ENCODE measurements at places on chromosomes 2 and 18.

GRCh38 chr2:237408335-237409000 lies 5.5 kb downstream of the COL6A3 start:
- H3K27me3 ChIP-seq = no peaks in the 10 kb centered on the region
- peaks cover 76% of the 10 kb centered on the region for H3K4me1 ChIP-seq
- H3K4me3 ChIP-seq = peak overlapping the region; percentile 28

DNA sequence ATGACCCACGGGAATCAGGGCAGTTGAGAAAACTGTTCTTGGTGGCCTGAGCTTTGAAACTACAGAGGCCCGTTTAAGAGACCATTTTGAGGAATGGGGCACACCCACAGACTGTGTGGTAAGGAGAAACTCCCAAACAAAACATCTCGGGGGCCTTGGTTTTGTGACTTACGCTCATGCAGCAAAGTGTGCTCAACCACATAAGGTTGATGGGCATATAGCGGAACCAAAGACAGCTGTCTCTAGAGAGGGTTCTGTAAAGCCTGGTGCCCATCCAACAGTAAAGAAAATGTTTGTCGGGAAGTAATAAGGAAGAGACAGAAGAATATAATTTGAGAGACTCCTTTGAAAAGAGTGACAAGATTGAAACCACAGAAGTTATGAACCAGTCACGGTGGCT lies 5.4 kb downstream of the MRO start:
- H3K4me1 ChIP-seq = peaks cover 16% of the 10 kb centered on the region
- H3K36me3 ChIP-seq = no peaks in the 10 kb centered on the region
- DNase-seq = no peak
- H3K27me3 ChIP-seq = no peaks in the 10 kb centered on the region

DNA sequence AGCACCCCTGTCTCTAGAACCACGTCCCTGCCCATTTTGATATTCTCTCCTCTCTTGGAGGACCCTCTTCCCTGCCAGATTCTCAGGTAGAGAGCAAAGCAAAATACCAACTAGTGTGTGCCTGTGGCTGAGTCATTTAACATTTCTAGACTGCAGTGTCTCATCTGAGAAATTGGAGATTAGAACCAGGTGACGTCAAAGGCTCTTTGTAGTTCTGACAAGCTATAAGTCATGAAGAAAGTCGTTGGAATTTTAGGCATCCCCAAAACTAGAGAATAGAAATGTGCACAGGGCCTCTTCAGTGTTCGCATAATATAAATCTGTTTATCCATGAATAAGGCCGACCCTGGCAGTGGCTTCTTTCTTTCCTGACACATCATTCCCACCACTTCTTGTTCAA lies 74.4 kb upstream of the TANC1 start:
- H3K27me3 ChIP-seq = no peaks in the 10 kb centered on the region
- DNase-seq = no peak
- H3K4me1 ChIP-seq = no peaks in the 10 kb centered on the region

DNA sequence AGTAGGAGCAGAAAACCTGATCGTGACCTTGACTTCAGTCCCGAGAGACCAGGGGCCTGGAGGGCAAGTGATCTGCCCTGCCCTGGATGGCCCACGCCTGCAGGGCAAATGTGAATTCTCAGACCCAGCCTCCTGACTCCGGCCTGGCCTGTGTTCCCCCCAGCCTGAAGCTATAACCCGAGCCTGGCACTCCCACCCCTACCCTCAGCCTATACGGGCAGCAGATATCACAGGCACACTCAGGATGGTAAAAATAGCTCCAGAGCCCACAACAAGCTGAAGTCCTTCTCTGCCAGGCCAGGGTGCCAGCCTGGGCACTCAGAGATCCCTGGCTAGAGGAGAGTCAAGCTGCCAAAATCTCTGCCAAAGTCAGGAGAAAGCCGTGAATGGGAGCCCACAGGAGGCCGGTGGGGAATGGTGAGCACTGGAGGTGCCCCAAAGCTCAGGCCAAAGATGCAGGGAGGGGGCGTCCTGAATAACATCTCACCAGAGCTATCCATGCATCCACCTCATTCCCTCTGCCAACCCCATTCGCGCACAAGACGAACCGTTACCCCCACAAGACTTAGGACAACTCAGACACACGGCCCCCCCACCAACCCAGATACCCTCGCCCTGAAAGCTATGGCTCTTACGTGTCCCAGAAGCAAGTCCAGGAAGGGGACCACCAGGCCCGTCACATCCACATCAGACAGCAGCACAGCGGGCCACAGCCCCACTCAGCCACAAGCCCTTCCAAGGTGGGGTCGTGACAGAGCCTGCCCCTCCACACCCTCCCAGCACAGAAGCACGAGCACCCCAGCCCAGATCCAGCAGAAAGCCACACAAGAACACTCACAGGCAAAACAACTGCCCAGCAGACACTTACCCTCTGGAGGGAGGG lies 144.9 kb downstream of the TNS1 start:
- DNase-seq = no peak
- no peaks in the 10 kb centered on the region for H3K27me3 ChIP-seq
- H3K4me1 ChIP-seq = peaks cover 100% of the 10 kb centered on the region
- H3K36me3 ChIP-seq = peaks cover 48% of the 10 kb centered on the region
- peak overlapping the region; percentile 43 for H3K4me3 ChIP-seq
- peak overlapping the region; percentile 83 for H3K27ac ChIP-seq

DNA sequence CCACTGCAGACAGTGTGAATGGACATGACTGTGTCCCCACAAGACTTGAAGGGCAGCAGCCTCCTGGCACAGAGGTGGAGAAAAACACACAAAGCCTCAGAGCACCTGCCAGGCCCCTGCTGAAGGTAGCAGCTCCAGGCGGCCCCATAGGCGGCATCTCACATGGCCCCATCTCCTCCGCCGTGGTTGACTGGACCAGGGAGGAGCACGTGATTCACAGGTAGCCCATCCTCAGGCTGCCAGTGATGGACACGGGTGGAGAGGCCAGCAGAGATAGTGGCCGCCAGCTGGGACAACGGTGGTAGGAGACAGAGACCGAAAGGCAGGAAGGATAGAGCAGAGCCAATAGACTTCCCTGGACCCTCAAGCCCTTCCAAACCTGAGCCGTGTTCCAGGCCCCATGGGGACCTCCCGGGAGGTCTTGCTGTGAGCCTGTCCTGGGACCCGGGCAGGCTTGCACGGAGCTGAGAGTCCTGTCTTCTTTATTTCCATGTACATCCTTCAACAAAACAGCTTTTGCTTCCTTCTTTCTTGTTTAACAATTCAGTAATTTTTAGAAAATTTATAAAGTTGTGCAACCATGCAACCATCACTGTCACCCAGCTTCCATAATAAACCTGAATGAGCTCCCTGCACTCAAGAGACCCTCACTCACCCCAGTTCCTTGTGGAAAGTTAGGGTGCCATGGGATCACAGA lies 26.9 kb downstream of the GPR55 start:
- no peak overlapping the region for H3K4me3 ChIP-seq
- DNase-seq = no peak
- no peaks in the 10 kb centered on the region for H3K36me3 ChIP-seq
- H3K27me3 ChIP-seq = no peaks in the 10 kb centered on the region
- H3K4me1 ChIP-seq = no peaks in the 10 kb centered on the region
- no peak overlapping the region for H3K27ac ChIP-seq

GRCh38 chr2:47043142-47043890 lies 111.8 kb downstream of the STPG4 start:
- H3K27me3 ChIP-seq = no peaks in the 10 kb centered on the region
- H3K36me3 ChIP-seq = peaks cover 38% of the 10 kb centered on the region
- H3K4me3 ChIP-seq = no peak overlapping the region
- DNase-seq = no peak
- peaks cover 55% of the 10 kb centered on the region for H3K4me1 ChIP-seq

- H3K4me1 ChIP-seq = peaks cover 9% of the 10 kb centered on the region
- H3K27me3 ChIP-seq = no peaks in the 10 kb centered on the region
- no peak overlapping the region for H3K4me3 ChIP-seq
- no peaks in the 10 kb centered on the region for H3K36me3 ChIP-seq
Measured at GRCh38 chr2:119436993-119437772, 5.5 kb downstream of the TMEM37 start.

- H3K4me1 ChIP-seq = no peaks in the 10 kb centered on the region
- no peaks in the 10 kb centered on the region for H3K27me3 ChIP-seq
Measured at GRCh38 chr18:27772081-27772480, 404.8 kb downstream of the CDH2 start.

DNA sequence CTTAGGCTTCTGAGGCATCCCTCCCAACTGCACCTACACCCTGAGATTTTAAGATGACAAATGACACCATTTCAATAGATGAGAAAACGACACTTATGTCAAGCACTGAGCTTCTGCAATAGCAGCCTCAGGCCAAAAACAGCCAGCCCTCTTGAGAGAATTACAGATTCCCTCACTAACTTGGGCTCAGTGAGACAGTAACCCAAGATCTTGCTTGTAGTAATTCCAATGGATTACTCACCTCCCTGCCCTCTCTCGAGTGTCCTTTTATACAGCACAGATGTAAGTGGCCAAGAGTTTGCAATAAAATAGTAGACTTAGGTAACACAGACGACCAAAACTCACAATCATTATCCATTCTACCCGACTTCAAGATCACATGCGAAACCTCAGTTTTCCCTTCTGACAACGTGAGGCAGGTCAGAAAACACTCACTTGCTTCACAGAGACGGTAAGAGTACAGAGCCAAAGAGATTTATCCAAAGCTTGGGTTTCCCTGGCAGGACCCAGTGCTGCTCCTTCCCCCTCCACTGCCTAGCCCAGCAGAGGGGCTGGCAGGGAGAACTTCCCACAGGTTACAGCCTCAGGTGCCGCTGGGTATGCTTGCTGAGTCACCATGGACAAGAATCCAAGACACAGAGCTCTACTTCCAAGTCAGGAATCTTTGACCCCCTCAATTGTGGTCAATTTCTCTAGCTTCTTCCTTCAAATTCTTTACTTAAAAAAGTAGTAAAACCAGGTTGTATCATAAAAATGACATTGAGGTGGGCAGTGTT lies 181.4 kb downstream of the MYO5B start:
- no peaks in the 10 kb centered on the region for H3K36me3 ChIP-seq
- no peaks in the 10 kb centered on the region for H3K27me3 ChIP-seq
- peaks cover 44% of the 10 kb centered on the region for H3K4me1 ChIP-seq

- H3K4me1 ChIP-seq = no peaks in the 10 kb centered on the region
- H3K27me3 ChIP-seq = no peaks in the 10 kb centered on the region
- no peak overlapping the region for H3K4me3 ChIP-seq
- DNase-seq = no peak
- no peak overlapping the region for H3K27ac ChIP-seq
- H3K36me3 ChIP-seq = no peaks in the 10 kb centered on the region
Measured at GRCh38 chr2:138060301-138060635, 96.0 kb downstream of the HNMT start.

DNA sequence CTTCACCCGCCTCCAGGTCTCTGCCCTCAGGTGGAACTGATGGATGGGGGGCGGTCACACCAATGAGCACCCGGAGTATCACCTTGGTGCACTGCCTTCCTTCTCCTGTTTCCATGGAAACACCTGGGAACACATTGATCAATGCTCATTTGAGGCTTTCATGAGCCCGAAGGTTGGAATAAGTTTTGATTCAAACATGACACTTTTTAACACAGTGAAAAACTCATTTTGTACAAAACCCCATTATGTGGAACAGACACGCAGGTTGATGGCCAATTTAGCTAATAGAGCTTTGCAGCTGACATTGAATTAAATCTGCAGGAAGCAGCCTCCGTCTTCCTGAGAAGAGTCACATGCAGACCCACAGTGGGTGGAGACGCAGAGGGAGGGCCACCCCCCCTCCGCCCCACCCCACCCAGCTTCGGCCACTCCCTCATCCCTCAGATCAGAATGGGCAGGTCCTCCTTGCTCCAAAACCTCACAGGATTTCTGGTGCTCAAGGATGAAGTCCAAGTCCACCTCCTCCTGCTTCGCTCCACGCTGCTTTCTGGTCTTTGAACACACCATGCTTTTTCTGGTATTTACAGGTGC lies 96.0 kb upstream of the MYCN start:
- no peaks in the 10 kb centered on the region for H3K4me1 ChIP-seq
- no peaks in the 10 kb centered on the region for H3K36me3 ChIP-seq
- no peaks in the 10 kb centered on the region for H3K27me3 ChIP-seq
- H3K4me3 ChIP-seq = no peak overlapping the region
- no peak overlapping the region for H3K27ac ChIP-seq

DNA sequence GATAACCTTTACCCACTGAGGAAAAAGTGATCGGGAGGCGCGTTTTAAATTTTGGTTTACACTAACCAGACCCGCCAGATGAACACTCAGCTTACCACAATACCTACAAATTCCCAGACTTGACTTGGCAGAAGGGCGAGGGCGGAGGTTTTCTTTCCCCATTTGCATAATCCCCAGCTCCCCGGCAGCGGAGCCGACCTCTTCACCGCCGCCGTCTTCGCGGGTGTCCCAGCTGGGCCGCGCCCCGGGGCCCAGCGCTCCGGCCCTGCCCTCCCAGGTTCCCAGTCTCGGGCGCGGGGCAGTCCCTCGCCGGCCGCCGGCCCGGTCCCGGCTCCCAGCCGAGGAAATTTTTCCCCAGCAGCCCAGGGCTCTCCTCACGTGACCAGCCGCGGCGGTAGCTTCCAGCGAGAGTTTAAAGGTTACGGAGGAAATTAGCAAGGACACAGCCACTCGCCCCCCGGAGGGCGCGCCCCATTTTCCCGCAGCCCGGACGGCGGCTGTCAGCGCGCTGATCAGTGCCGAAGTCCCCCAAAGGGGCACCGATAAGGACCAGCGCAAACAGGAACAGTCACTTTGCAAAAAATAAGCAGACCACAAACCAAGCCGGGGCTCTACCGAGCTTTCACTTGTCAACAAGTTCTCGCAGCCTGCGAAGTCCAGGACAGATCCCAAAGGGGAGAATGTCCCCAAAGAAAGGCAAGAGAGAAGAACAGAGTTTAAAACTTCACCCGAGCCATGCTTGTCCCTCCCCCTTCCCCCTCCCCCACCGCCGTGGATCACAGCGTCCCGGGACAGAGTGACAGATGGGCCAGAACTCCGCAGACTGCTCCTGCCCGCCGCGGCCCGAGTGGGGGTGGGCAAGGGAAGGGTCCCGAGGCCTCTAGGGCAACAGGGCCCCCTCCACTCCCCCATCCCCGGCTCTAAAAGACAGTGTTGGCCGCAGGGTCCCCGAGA lies 1.3 kb upstream of the PRKCE start:
- peak overlapping the region; percentile 99 for H3K4me3 ChIP-seq
- no peaks in the 10 kb centered on the region for H3K36me3 ChIP-seq
- DNase-seq = peak; percentile 95
- H3K4me1 ChIP-seq = peaks cover 63% of the 10 kb centered on the region
- H3K27ac ChIP-seq = peak overlapping the region; percentile 100

- H3K27me3 ChIP-seq = no peaks in the 10 kb centered on the region
- DNase-seq = no peak
- H3K4me3 ChIP-seq = no peak overlapping the region
- H3K27ac ChIP-seq = no peak overlapping the region
- H3K4me1 ChIP-seq = peaks cover 7% of the 10 kb centered on the region
- H3K36me3 ChIP-seq = peaks cover 4% of the 10 kb centered on the region
Measured at GRCh38 chr18:79241755-79242154, 154.0 kb upstream of the NFATC1 start.

DNA sequence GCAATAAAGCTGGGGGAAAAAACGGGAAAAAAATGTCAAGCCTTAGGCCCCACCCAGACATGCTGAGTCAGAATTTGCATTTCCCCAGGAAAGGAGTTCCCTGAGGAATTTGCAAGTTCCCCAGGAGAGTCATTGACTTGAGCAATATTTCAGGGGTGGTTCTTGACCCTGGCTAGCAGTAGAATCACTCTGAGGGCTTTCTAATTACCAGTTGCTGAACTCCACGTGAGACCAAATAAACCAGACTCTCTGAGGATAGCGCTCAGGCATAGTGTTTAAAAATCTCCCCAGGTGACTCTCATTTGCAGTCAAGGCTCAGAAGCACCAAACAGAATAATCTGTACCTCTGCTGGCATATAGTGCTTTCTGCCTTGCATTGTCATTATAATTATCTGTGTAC lies 48.7 kb downstream of the C1QL2 start:
- DNase-seq = peak; percentile 53
- H3K27ac ChIP-seq = no peak overlapping the region
- H3K36me3 ChIP-seq = no peaks in the 10 kb centered on the region
- H3K27me3 ChIP-seq = peaks cover 38% of the 10 kb centered on the region
- H3K4me3 ChIP-seq = no peak overlapping the region
